ENCODE measurements at places on chromosomes 2 and 18. TPM values are rescaled to one million over a fixed set of nuclear protein-coding genes. Genes with fewer than 3 reads are reported as not detected.
A peak's percentile ranks its signal among the peaks of the same experiment; 100 is the strongest.

- H3K4me3 ChIP-seq, result no peak overlapping the region
- ATAC-seq, result peak; percentile 65
- H3K4me1 ChIP-seq, result no peaks in the 10 kb centered on the region
These were observed 74.5 kb upstream of the YPEL5 start for GRCh38 chr2:30072250-30072842.

Gene SP140
- total RNA-seq, result 2.0 TPM

Gene WDR12
- 24.3 TPM for total RNA-seq

Gene GLI2
- total RNA-seq, result 6.3 TPM

- no peaks in the 10 kb centered on the region for H3K27me3 ChIP-seq
- peaks cover 6% of the 10 kb centered on the region for H3K4me1 ChIP-seq
- ATAC-seq, result no peak
- H3K36me3 ChIP-seq, result no peaks in the 10 kb centered on the region
- H3K4me3 ChIP-seq, result no peak overlapping the region
These were observed 104.9 kb downstream of the TRIB2 start for GRCh38 chr2:12821656-12822055.

DNA sequence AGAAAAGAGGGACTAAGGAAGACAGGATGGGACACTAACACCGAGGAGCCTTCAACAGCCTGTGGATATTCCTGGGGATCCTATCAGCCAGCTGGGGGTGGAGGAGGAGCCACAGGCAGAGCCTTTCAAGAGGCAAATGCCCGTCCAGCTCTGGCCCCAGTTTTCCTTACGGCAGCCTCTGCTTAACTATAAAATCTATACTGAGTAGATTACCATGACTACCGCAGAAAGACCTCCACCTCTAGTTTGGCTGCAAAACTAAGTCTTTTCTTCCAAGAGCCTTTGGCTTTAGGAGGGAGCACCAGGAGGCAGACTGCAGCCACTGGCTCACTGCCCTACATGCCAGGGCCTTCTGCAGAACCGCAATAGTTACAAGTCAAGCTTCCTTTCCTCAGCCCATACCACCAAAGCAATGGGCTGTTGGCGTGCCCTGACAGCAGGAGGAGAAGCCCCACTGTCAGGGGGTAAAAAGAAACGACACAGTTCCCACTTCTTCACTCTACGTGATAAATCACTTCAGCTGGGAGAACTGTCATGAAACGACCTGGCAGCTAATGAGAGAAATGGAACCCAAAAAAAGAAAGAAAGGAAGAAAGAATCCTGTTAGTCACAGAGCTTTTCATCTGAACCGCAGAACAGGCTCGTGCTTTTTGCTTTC, 25.1 kb upstream of the CREB1 start:
- H3K27me3 ChIP-seq, result no peaks in the 10 kb centered on the region
- H3K27ac ChIP-seq, result peak overlapping the region; percentile 72
- no peaks in the 10 kb centered on the region for H3K36me3 ChIP-seq
- H3K4me1 ChIP-seq, result peaks cover 7% of the 10 kb centered on the region
- ATAC-seq, result no peak

Gene PXDN
- total RNA-seq, result 47.9 TPM
